ENCODE measurements at places on chromosomes 12 and 14.

DNA sequence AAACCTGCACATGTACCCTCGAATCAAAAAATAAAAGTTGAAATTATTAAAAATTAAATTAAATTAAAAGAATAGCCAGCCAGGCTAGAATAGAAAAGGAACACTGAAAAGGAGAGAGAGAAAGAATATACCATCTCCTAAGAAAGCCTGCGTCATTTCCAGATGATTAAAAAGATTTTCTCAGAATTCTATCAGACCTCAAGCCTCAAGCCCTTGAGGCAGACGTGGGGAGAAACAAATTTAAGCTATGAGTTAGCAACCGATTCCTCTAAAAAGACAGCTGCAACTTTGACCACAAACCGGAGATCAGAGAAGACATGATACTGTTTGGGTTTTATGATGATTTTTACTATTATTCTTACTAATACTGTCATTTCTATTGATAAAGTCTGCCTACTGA, 138.3 kb downstream of the KSR2 start:
- DNase-seq = no peak

DNA sequence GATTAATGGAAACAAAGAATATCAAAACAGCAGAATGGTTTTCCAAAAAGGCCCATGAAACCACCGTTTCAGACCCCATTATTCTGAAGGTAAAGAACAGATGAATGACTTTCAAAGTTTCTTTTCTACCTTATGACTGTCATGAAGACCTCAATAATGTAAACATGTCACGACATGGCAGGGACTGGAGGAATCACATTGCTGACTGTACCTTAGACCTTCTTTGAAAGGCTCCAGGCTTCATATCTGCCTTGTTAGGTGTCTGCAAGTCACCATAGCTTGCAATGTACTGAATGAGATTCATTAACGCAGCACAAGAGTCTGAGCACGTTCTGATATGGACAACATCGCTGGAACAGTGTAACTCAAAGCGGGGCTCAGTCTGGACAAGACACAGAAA, 52.2 kb downstream of the ATG2B start:
- no peak for DNase-seq

DNA sequence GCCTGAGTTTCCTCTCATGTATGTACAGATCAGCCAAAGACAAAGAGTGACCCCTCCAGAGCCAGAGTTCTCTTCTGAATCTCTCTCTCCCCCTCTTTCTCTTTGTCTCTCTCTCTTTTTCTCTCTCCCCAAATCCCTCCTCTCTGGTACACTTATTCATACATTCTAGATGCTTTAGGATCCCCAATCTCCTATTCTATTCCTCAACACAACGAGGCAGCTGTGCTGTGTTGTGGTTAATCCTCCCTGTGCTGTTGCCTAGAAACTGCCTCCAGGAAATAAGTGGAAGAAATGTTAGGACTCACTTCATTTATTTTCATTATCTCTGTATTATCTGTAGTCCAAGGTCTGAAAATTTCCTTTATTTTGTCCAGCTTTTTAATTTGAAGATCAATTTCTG, 350.5 kb upstream of the OR4E1 start:
- no peak for DNase-seq

GRCh38 chr12:109833307-109834189, at the start of gene TRPV4:
TRPV4 (minus strand) TSS chr12:109833398; CDS start chr12:109814796, 18,602 bp downstream.
- DNase-seq = no peak

- no peak for DNase-seq
Observed at GRCh38 chr12:96587691-96588090, 98.3 kb downstream of the CFAP54 start.

- no peak for DNase-seq
Observed at GRCh38 chr12:20798554-20798953, 12.0 kb upstream of the SLCO1B3 start.

All from activated T-cell treated with anti-CD3 and anti-CD28 coated beads for 4 hours (primary cell).